ENCODE measurements at places on chromosomes 5 and 9.

- H3K36me3 ChIP-seq: no peaks in the 10 kb centered on the region
- H3K4me1 ChIP-seq: no peaks in the 10 kb centered on the region
- no peak overlapping the region for H3K27ac ChIP-seq
These were observed 141.1 kb upstream of the RAD23B start for GRCh38 chr9:107141967-107142366.

GRCh38 chr5:142202282-142202681 lies 93.7 kb downstream of the NDFIP1 start:
- H3K27ac ChIP-seq: no peak overlapping the region
- no peaks in the 10 kb centered on the region for H3K36me3 ChIP-seq
- H3K4me1 ChIP-seq: no peaks in the 10 kb centered on the region
- H3K27me3 ChIP-seq: no peaks in the 10 kb centered on the region
- DNase-seq: no peak

DNA sequence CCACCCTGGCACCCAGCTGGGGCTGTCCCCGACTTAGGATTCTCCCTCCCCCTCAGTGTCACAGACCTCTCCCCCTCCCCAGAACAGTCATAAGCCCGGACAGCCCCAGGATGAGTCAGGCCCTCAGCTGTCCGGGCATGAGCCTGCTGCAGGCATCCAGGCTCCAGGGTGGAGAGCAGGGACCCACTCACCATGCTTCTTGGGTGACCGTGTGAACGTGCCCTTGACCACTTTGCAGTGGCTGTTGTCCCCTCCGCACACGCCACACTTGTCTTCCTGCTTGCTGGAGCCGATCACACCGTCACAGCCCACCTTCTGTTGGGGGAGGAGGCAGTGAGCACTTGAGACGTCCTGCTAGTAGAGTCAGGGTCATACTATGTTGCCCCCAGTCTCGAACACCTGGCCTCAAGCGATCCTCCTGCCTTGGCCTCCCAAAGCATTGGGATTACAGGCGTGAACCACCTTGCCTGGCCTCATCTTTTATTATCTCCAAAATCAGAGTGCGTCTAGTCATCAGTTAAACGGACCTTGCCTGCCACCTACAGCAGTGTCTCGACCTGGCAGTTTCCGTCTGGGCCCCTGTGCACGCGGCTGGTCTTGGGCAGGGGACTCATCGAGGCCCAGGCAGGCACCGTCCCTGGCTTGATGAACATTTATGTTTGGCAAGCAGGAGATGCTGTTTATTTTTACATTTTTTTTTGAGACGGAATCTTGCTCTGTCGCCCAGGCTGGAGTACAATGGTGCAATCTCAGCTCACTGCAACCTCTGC lies 72.6 kb downstream of the ZNF354C start:
- H3K4me1 ChIP-seq: no peaks in the 10 kb centered on the region
- H3K4me3 ChIP-seq: no peak overlapping the region
- no peaks in the 10 kb centered on the region for H3K36me3 ChIP-seq
- no peak for DNase-seq
- H3K27ac ChIP-seq: no peak overlapping the region

DNA sequence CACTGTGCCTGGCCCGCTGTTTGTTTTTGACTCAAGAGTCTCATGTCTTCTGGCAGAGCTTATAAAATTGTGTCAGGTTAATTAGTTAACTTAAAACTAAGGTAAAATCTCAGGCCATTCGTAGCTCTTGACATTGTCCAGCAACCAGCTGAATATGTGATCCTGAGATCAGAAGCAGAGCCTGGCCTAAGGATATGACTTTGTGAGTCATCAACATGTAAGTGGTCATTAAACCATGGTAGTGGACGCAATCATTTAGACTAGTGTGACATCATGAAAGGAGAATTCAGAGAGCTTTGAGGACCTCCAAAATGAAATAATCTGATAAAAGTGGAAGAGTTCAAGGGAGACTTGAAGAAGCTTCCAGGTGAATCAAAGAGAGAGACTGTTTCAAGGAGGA lies 23.3 kb downstream of the SPZ1 start:
- H3K27me3 ChIP-seq: no peaks in the 10 kb centered on the region
- no peaks in the 10 kb centered on the region for H3K36me3 ChIP-seq
- H3K4me1 ChIP-seq: no peaks in the 10 kb centered on the region
- no peak overlapping the region for H3K4me3 ChIP-seq
- DNase-seq: no peak
- H3K27ac ChIP-seq: no peak overlapping the region

DNA sequence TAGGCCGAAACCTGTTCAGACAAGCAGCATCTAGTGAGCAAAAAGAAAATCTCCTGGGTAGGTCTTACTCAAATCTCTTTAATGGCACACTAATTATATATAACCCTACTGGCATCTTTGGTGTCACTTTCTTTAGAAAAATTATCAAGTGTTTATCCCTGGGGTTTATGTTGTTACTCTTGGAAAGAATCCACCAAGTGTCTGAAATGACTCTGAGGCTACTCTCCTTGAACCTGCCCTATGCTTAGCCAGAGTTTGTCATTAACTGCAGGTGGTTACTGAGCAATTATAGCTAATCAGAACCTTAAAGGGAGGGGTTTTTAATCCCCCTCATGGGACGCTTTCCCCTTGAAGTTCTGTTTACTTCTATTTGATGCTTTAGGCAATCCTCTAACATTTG lies 381.9 kb downstream of the PLK2 start:
- no peaks in the 10 kb centered on the region for H3K27me3 ChIP-seq
- no peaks in the 10 kb centered on the region for H3K36me3 ChIP-seq
- no peaks in the 10 kb centered on the region for H3K4me1 ChIP-seq
- H3K27ac ChIP-seq: no peak overlapping the region
- no peak overlapping the region for H3K4me3 ChIP-seq

DNA sequence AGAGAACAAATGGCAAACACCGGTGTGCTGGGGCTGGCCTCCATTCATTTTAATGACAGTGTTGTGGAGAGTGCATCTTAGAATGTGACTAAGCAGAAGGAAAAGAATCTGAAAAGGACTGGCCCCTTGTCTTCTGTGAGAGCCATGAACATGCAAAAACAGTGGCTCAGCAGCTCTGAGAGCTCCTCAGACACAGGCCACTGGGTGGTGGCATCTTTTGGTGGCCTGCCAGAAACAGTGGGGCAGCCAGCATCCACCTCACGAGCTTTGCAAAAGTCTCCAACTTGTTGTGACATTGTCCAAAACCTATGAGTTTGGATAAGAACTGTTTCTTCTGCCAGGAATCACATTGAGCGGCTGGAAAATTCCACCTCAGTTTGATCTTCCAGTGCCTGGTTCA lies 233.4 kb downstream of the NR3C1 start:
- no peak for DNase-seq
- H3K27me3 ChIP-seq: no peaks in the 10 kb centered on the region
- no peak overlapping the region for H3K4me3 ChIP-seq
- no peaks in the 10 kb centered on the region for H3K4me1 ChIP-seq
- H3K36me3 ChIP-seq: no peaks in the 10 kb centered on the region

- no peaks in the 10 kb centered on the region for H3K27me3 ChIP-seq
- no peak within 1 kb of the TSS for H3K27ac ChIP-seq
- no peaks in the 10 kb centered on the region for H3K4me1 ChIP-seq
- H3K36me3 ChIP-seq: no peaks in the 10 kb centered on the region
- no peak within 1 kb of the TSS for H3K4me3 ChIP-seq
These were observed at the start of gene GAPT for GRCh38 chr5:58491216-58491892. Gene GAPT, plus strand, starts transcription at chr5:58491435. Its CDS starts 3,102 bp downstream, at chr5:58494537.

DNA sequence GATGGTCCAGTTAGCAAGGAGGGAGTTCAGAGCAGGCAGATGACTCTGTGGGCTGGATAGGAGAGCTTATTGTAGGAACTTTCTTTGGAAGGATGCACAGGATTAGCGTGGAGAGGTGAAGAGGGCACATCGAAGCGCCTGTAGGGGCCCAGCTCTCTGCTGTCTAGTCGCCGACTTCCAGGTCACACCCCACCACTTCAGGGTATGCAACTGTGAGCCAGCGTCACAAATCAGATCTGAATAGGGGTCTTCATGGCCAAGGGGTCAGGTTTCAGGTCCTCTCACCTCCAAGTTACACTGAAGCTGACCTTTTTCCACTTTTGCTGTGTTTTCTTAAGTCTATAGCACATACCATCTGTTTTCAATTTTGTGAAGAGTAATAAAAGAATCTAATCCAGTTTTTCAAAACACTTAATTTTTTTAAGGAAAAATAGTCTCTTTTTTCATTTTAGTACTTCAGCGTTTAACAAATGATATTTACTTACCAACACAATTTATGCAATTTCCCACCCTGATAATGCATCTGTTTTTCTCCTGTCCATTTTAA lies 364.2 kb upstream of the CLINT1 start:
- no peak overlapping the region for H3K27ac ChIP-seq
- no peaks in the 10 kb centered on the region for H3K27me3 ChIP-seq
- no peak overlapping the region for H3K4me3 ChIP-seq
- no peak for DNase-seq
- H3K4me1 ChIP-seq: no peaks in the 10 kb centered on the region

- no peak for DNase-seq
- H3K4me3 ChIP-seq: peak overlapping the region; percentile 69
- peak overlapping the region; percentile 59 for H3K27ac ChIP-seq
These were observed 9.1 kb downstream of the PTCH1 start for GRCh38 chr9:95507464-95508241.

GRCh38 chr5:138647261-138647788 lies 72.1 kb upstream of the HSPA9 start:
- H3K36me3 ChIP-seq: no peaks in the 10 kb centered on the region
- no peak overlapping the region for H3K4me3 ChIP-seq
- no peak for DNase-seq
- no peak overlapping the region for H3K27ac ChIP-seq
- H3K4me1 ChIP-seq: no peaks in the 10 kb centered on the region
- H3K27me3 ChIP-seq: peaks cover 55% of the 10 kb centered on the region

DNA sequence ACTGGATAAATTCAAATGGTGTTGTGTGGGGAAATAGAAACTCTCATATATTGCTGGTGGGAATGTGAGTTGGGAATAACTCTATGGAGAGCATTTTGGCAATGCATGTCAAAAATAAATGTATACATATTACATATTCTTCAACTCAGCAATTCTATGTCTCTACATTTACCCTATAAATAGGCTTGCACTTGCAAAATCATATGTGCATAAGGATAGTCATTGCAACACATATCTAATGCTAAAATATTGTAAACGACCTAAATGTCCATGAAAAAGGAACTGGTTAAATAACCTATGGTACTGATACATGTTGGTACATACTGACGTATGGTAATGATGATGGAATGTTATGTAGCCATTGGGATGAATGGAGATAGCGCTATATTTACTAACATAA lies 94.5 kb upstream of the CHD1 start:
- DNase-seq: no peak
- no peak overlapping the region for H3K4me3 ChIP-seq
- H3K4me1 ChIP-seq: peaks cover 3% of the 10 kb centered on the region
- no peaks in the 10 kb centered on the region for H3K27me3 ChIP-seq

DNA sequence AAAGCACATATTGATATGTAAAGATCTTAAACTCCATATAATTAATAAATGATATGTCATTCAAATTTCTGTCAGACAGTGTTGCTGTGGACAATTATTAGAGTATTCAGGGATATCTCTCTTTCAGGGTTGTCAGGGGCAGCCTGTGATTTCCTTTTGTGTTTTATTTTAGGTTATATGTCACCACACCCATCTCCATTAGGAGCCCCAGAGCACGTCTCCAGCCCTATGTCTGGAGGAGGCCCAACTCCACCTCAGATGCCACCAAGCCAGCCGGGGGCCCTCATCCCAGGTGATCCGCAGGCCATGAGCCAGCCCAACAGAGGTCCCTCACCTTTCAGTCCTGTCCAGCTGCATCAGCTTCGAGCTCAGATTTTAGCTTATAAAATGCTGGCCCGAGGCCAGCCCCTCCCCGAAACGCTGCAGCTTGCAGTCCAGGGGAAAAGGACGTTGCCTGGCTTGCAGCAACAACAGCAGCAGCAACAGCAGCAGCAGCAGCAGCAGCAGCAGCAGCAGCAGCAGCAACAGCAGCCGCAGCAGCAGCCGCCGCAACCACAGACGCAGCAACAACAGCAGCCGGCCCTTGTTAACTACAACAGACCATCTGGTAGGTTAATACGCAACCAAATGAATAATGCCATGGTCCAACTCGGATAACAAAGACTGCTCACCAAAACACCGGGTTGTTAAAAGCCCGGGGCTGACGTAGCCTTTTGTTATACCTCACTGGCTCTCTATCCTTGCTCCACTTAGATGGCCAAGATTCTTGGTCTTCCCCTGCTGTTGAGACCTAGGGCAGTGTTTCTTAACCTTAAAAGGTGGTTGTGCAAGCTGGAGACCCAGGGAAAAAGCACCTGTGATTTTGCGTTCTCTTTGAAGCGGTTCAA lies 24.4 kb downstream of the SMARCA2 start:
- DNase-seq: no peak
- H3K4me1 ChIP-seq: no peaks in the 10 kb centered on the region
- H3K27me3 ChIP-seq: no peaks in the 10 kb centered on the region
- no peak overlapping the region for H3K27ac ChIP-seq
- H3K36me3 ChIP-seq: peaks cover 51% of the 10 kb centered on the region
- H3K4me3 ChIP-seq: no peak overlapping the region

- H3K4me3 ChIP-seq: no peak overlapping the region
- no peak for DNase-seq
These were observed 38.8 kb upstream of the COL5A1 start for GRCh38 chr9:134602547-134603362.

DNA sequence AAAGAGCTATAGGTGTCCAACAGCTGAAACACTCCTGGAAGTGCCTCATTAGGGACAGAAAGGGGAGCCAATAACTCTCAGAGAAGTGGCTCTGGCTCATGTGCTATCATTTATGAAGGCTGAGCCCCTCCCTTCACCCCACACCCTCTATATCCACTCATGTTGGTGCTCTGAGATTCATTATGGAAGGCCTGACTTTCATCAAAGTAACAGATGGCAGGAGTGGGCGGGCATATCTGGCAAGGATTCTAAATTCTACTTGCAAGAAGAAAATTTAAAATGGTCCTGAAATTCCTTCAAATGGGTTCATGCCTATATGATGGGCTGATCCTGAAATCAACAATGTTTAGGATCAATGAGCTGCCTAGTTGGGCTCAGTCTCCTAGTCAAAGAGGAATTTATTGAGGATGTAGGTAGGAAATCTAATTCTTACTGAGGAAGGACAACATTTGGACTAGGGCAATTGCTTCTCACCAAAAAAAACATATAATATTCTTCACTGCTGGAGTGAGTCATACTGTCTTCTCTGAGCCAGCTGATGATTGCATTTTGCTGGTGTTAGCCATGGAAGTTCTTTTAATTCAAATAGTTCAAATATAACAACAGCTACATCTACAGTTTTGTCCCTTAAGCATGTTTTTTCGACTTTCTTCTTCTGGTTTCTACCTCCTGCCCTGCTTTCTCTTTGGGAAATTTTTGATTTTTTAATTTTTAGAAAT lies 23.5 kb downstream of the NMRK1 start:
- H3K4me3 ChIP-seq: no peak overlapping the region
- H3K27ac ChIP-seq: no peak overlapping the region
- no peak for DNase-seq
- H3K4me1 ChIP-seq: no peaks in the 10 kb centered on the region
- no peaks in the 10 kb centered on the region for H3K27me3 ChIP-seq

DNA sequence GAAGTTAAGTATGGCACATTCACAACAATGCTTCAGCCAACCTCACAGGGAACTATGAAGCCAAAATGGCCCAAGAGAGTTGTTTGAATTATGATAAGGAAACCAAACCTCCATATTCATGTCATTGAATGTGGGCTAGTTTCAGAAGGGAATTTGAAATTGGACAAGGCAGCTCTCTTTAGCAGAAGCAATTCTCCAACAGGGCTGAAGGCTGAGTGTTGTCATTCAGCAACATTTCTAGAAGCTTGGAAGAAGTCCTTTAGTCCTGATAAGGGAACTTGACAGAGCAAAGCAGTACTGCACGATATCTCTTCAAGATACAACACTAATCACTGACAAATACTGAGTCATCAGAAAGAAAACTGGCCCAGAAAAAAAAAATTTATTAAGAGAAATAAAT lies 115.4 kb downstream of the SLC25A46 start:
- H3K4me1 ChIP-seq: no peaks in the 10 kb centered on the region
- no peak for DNase-seq
- no peaks in the 10 kb centered on the region for H3K27me3 ChIP-seq
- H3K27ac ChIP-seq: no peak overlapping the region
